ENCODE measurements at places on chromosomes 1 and 21.

DNA sequence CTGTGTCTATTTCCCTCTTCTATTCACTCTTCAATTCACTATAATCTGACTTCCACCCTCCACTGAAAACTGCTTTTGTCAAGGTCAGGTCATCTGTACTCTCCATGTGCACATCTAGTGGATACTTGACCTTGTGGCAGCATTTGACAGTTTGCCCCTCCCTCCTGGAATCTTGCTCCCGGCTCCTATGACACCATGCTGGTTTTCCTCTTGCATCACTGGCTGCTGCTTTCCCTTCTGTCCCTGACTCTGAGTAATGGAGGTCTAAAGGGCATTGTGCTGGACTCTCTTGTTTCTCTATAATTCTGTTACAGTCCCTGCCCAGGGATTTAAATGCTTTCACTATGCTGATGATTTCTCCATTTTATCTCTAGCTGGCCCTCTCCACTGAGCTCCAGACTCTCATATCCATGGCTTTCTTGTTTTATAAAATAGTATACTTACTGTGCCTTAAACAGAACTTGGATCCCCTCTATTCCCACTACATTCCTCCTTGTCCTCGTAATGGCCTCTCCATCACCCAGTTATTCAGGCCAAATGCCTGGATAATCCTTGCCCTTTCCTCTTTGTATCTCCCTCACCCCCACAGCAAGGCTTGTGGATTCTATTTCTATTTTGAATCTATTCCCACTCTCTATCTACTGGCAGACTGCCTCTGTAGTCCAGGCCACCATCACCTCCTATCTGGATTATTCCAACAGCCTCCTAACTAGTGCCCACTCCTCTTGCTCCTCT, 36.8 kb upstream of the PODN start:
- peak; percentile 37 for DNase-seq

GRCh38 chr1:43292216-43292615, 6.8 kb upstream of the C1orf210 start:
- no peak for DNase-seq

DNA sequence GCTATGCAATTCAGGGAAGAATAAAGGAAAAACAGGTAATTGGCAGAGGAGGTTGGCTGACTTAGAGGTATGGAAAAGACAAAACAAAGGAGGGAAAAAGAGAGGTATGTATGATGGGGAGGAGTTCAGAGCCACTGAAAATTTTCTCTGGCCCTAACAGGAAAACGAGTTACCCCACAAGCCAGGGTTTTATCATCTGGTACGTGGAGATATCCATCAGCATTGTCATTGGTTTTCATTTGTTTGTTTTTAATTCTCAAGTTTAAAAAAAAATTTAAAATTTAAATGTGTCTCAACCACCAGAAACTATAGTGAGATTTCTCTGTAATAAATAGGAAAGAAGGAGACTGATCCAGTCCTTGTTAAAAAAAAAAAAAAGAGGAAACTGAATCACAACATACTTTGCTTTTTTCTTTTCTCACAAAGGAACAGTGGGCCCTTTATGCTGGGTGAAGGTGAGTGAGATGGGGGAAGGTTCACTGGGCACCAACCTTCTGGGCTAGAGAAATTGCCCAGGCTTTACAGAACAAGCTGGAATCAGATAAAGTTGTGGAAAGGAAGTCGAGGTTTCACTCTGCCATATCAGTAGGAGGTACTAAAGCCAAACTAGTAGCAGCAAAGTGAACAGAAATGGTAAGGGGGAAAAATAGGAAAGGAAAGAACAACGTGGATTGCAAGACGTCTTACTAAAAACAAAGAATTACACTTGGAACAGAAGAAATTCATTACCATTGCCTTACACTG, 2.7 kb downstream of the IFNAR2 start:
- DNase-seq = no peak

DNA sequence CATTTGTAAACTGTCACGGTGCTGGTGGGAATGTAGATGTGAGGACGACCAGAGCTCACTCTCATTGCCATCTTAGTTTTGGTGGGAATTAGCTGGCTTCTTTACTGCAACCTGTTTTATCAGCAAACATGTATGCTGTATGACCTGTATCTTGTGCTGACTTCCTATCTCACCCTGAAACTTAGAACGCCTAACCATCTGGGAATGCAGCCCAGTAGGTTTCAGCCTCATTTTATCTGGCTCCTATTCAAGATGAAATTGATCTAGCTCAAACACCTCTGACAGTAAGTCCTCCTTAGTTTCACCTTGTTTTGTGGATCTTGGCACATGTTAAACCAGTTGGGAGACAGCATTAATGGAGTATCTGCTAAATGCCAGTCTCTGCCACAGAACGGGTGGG, 174.6 kb downstream of the HLX start:
- no peak for DNase-seq

GRCh38 chr1:10610901-10611600, 136.3 kb downstream of the PEX14 start:
- no peak for DNase-seq

- no peak for DNase-seq
Observed at GRCh38 chr1:237832858-237833257, 57.9 kb downstream of the ZP4 start.

- DNase-seq = no peak
Observed at GRCh38 chr1:163161337-163161736, 41.4 kb downstream of the RGS5 start.

- no peak for DNase-seq
Observed at GRCh38 chr1:187568067-187568466, 739.3 kb downstream of the PLA2G4A start.

- DNase-seq = no peak
Observed at GRCh38 chr21:41765420-41765821, 1.4 kb downstream of the RIPK4 start.

DNA sequence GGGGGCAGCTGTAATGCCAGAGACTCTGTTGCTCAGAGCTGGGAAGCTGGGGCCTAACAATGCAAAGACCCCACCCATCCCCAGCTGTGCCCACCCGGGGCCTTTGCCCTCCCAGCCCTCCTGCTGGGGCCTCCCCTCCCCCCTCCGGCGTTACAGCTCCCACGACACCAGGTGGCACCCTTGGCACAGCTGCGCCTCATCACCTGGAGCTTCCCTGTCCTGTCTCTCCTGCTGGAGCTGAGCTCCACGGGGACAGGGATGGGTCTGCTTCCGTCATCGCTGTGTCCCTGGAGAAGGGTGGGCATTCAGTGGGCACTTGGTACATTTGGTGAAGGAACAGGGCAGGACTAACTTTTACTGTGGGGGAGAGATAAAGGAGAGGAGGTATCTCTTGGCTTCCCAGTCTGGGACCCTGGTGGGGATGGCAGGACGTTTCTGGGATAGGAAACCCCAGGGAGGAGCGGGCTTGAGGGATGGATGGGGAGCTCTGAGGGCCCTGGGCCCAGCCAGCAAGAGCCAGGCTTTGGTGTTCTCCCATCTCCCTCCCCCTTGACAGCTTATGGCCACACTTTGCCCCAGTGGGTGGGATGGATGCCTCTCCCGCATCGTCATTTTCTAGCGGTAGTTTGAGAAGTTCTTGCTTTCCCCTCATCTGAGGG, 453.2 kb downstream of the PTPRU start:
- no peak for DNase-seq

- DNase-seq = no peak
Observed at GRCh38 chr1:223039990-223040389, 103.1 kb downstream of the TLR5 start.

DNA sequence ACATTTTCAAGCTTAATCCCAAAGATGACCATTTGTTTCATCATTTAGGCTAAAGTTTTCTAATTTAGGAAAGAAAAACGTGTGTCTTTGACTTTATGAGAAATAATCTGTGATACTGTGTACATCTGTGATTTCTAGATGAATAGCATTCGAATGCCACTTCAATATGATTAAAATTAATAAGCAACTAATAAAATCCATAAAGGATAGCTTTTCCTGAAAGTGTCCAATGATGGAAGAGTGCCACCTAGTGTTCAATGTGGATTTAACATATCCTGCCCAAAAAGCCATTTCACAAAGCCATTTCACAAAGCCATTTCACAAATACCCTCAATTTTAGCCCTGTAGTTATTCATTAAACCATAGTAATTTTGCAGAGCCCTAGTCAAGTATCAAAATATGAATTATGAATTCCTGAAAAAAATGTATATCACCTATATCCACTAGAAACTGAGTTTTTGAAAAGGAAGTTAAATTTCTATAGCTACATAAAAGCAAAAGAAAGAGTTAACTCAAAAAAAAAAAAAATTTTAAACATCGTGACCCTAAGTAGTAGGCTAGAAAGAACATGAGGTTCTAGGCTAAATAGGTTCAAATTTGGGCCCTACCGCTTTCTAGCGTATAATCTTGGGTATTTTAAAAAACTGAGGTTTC, 19.1 kb downstream of the NME7 start:
- DNase-seq = peak; percentile 46

- DNase-seq = peak; percentile 86
Observed at GRCh38 chr1:10186331-10187025, 23.9 kb upstream of the KIF1B start.

DNA sequence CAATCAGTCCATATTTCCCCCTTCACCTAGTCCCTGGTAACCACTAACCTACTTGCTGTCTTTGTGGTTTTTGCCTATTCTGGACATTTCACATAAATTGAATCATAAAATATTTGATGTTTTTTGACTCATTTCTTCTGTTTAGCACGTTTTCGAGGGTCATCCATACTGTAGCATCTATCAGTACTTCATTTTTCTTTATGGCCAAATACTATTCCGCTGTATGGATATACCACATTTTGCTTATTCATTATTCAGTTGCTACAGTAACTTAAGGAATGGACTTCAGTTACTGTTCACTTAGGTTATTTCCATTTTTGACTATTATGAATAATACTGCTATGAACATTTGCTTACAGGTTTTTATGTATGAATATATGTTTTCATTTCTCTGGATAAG, 12.3 kb downstream of the PBX1 start:
- DNase-seq = no peak

DNA sequence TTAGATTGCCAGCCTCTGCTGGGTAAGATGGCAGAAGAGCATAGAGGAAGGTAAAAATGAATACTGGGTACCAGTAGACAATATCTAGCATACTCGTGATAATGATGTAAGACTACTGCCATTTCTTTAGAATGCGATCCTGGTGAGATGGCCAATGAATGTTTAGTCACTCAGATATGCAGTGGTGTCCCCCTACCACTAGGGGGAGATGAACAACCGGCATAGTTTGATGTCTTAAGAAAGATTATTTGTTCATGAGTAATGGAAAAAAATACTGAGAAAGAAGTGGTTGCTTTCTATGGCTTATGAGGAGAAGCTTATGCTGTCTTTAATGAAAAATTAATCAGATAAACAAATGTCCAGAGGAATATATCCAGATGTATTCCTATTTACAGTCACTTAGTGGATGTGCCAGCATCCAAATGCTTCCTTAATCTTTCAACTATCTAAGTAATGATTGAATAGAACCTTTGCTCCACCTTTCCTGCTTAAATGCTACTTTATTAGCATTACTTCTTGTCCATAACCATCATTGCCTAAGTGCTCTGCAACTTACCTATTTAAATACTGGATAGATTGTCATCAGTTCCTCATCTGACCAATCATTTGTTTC, 256.6 kb downstream of the ST6GALNAC3 start:
- peak; percentile 80 for DNase-seq

GRCh38 chr1:245856944-245857531, 650.0 kb downstream of the SMYD3 start:
- DNase-seq = peak; percentile 89

GRCh38 chr1:226487921-226488320, 60.6 kb upstream of the STUM start:
- no peak for DNase-seq

GRCh38 chr1:12185918-12186678, 19.3 kb downstream of the TNFRSF1B start:
- DNase-seq = no peak

DNA sequence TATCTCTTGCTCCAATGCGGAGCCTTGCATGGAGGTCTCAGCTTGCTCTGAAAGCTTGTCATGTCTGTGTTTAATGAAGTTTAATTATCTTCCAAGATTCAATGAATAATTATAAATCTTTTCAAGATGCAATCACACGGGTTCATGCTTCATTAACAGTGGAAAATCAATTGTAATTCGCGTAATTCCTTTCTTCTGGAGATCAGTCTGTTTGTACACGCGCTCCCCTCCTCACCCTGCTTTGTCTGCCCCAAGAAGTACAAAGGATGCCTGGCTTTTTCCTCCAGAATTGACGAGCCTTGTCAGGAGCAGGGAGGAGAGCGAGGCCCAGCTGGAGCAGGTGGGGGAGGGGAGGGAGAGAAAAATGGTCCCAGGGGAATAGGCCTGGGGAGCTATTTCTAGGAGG, 65.0 kb upstream of the DISP3 start:
- DNase-seq = no peak

- peak; percentile 44 for DNase-seq
Observed at GRCh38 chr1:204307334-204307883, 52.3 kb downstream of the PLEKHA6 start.

- DNase-seq = no peak
Observed at GRCh38 chr1:190274721-190275120, 202.9 kb downstream of the BRINP3 start.

DNA sequence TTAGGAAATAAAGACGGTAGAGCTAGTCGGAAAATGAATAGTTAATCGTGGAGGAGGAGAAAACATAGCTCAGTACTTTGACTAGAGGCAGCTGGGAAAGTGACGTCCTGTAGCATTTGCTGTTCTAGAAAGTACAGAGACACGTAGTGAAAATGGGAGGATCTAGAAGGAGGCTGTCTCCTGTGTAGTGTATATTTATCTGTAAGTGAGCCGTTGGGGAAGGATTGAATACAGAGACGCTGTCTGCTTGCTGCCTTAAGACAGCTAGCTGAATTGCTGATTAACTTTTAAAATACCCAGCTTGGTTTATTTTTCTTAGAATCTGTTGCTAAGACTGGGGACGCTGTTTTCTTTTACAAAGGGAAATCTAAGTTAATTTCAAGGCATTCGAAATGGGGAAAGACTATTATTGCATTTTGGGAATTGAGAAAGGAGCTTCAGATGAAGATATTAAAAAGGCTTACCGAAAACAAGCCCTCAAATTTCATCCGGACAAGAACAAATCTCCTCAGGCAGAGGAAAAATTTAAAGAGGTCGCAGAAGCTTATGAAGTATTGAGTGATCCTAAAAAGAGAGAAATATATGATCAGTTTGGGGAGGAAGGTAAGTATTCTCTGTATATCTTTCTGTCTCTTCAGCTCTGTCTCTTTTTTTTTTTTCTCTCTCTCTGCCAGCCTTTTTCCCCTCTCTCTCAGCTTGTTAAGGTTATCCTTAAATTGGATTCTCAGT, at the start of gene DNAJB4:
Gene DNAJB4 (plus strand): TSS at position 221 of the 729 bp plus-strand sequence. CDS start 172 bp downstream, at position 393.
- DNase-seq = peak; percentile 98

- DNase-seq = no peak
Observed at GRCh38 chr1:40651138-40651857, 14.2 kb downstream of the RIMS3 start.

GRCh38 chr1:205032508-205032907, 10.5 kb upstream of the CNTN2 start:
- DNase-seq = no peak

GRCh38 chr1:34166625-34167361, 1.8 kb upstream of the CSMD2 start:
- peak; percentile 73 for DNase-seq

DNA sequence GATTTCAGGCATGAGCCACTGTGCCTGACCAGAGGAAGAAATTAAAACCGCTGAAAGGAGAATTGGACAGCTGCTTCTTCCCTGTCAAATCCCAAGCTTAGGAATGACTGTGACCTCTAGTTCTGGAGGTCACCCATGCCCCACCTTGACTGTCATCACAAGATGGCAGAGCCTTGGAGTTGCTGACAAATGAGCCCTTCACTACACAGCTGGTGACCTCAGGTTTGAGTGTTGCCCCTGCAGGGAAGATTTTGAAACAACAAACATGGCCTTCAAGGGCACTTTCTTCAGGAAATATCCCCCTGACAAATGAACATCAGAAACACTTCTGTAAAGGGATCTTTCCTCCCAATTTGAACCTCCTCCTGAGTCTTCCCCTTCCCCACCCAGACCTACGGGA, 6.9 kb upstream of the SLC45A3 start:
- no peak for DNase-seq

Measured in fibroblast of skin of right biceps (primary cell).